HFFc6 (cell line): ENCODE measurements at places on chromosomes 7 and 10.

GRCh38 chr10:75024971-75025523 is 86.4 kb upstream of the SAMD8 start:
- DNase-seq = no peak

GRCh38 chr7:135178364-135178763 is 7.9 kb upstream of the CYREN start:
- DNase-seq = no peak

- peak; percentile 46 for DNase-seq
Measured at GRCh38 chr7:155003376-155004214, 671 bp upstream of the PAXIP1 start.

DNA sequence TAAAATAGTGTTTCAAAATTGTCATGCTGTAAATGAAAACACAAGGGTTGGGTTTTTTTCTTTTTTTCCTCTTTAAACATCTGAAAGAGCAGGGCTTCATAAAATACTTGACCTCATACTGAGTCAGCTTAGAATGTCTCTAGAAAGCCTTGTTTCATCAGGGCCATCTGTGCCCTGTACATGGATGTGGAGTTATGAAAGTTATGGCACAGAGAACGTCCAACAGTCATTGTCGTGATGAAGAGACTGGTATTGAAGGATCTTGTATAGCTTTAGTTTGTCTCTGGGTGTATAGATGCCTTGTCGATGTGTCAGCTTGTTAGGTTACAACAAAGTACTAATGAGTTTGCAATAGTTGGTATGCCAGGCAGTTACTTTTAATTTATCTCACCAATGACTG is 127.3 kb downstream of the FAM204A start:
- no peak for DNase-seq

- no peak for DNase-seq
Measured at GRCh38 chr7:41383596-41383995, 319.3 kb downstream of the INHBA start.

DNA sequence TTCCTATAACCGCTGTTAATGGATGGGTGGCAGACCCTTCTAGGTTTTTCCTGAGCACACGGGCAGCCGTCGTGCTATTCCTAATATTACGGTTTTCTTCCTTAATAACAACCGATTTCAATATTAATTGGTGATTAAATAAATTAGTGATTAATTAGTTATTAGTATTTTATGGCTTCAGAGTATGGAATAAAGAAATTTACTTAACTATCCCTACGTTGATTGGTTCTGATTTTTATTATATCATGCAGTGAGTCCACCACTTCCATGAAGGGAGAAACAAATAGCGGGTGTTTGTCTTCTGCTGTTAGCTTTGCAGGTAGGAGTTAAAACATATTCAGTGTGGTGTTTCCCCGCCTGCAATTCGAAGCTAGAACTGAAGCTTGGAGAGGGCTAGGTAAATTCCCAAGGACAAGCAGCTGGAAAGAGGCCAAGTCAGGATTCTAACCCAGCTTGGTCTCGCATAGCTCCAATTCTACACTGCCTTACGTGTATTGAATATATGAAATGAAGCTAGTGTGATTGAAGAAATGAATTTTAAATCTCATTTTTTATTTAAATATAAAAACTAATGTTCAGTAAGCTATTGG is 928 bp upstream of the CSTF2T start:
- no peak for DNase-seq

GRCh38 chr10:89785095-89785494 is 83.7 kb downstream of the KIF20B start:
- no peak for DNase-seq

GRCh38 chr10:53009961-53010907 is 237.7 kb upstream of the MBL2 start:
- DNase-seq = no peak

DNA sequence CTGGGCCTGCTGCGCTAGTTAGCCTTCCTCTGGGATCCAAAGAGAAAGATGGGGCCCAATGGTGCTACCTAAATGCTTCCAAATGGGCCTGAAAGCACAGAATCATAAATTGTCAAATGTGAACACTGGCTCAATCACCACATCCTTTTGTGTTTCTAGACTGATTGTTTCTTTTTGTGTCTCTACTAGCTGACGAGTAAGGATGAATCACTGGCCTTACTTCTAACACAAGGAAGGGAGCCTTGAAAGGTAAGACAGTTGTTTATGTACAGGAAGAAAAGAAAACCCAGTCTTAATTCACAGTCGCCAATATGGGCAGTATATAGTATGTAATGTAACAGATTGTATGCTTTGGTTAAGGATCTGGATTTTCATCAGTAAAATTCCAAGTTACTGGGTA is 89.5 kb downstream of the ZNF92 start:
- DNase-seq = no peak

- peak; percentile 87 for DNase-seq
Measured at GRCh38 chr7:47571331-47572093, 10.4 kb downstream of the TNS3 start.

GRCh38 chr7:1380821-1381580 is 78.3 kb downstream of the MICALL2 start:
- DNase-seq = no peak

- DNase-seq = no peak
Measured at GRCh38 chr7:109890622-109891021, 1200.3 kb upstream of the LRRN3 start.

- DNase-seq = no peak
Measured at GRCh38 chr10:63146503-63146902, 13.4 kb downstream of the NRBF2 start.

DNA sequence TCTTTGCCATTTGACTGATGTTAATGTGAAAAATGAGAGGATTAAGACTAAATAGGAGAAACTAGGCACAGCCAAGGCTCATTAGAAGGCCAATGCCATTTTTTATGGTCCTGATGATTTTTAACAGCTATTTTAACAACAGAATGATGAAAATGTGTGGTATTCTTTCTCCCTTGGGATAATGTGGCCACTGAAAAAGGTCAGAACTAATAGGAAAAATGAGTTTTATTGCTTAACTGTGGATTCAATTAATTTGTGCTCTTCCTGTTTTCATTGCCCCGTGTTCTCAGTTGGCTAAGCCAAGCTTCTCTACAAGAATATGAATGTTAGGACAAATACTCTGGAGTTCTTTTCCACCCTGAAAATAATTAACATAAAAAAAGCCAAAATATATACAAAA is 56.6 kb downstream of the BMPER start:
- no peak for DNase-seq

- no peak for DNase-seq
Measured at GRCh38 chr10:101744267-101744666, 31.6 kb downstream of the FGF8 start.

DNA sequence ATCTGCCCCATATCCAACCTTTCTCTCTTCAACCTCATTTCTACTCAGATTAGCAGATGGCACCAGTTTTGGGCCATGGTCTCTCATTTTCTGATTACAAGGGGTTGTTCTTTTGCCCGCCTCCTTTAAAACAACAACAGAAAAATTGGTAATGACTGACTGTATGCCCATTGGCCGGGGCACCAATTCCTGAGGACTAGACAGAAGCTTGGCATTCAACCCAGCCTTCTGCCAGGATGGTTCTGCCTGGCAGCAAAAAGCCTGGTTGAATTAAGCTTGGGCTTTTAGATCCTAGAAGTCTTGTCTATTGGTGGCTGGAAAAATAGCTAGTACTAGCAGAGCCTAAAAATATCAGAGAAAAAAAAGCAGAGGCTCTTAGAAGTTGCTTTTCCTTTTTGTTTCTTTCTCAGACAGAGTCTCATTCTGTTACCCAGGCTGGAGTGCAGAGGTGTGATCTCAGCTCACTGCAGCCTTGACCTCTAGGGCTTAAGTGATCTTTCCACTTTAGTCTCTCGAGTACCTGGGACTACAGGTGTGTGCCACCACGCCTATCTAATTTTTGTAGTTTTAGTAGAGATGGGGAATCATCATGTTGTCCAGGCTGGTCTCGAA is 402.6 kb downstream of the AUTS2 start:
- no peak for DNase-seq

- DNase-seq = no peak
Measured at GRCh38 chr10:98353170-98353569, 61.8 kb downstream of the PYROXD2 start.

GRCh38 chr7:128937271-128937646 is 468 bp upstream of the IRF5 start:
- no peak for DNase-seq

GRCh38 chr7:37119296-37119860 is 329.3 kb downstream of the ELMO1 start:
- no peak for DNase-seq

- no peak for DNase-seq
Measured at GRCh38 chr10:132373241-132373955, 23.6 kb upstream of the PWWP2B start.

- DNase-seq = no peak
Measured at GRCh38 chr7:156475179-156475578, 165.4 kb upstream of the RNF32 start.

GRCh38 chr10:11080564-11080984 is 62.9 kb downstream of the CELF2 start:
- DNase-seq = no peak

- no peak for DNase-seq
Measured at GRCh38 chr10:30865141-30865926, 166.3 kb downstream of the ZNF438 start.
